ENCODE measurements at places on chromosomes 7 and 10.

DNA sequence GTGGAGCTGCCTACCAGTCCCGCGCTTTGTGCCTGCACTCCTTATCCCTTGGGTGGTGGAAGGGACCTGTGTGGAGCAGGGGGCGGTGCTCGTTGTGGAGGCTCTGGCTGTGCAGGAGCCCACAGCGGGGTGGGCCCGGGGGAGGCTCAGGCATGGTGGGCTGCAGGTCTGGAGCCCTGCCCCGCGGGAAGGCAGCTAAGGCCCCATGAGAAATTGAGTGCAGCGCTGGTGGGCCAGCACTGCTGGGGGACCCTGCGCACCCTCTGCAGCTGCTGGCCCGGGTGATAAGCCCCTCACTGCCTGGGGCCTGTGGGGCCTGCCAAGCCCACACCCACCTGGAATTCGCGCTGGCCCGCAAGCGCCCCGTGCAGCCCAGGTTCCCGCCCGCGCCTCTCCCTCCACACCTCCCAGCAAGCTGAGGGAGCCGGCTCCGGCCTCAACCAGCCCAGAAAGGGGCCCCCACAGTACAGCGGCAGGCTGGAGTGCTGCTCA lies 859.6 kb upstream of the KCND2 start:
- DNase-seq = no peak

- no peak for DNase-seq
Observed at GRCh38 chr10:95333997-95334804, 43.4 kb upstream of the PDLIM1 start.

GRCh38 chr10:95196046-95196445 lies 2.0 kb downstream of the ACSM6 start:
- DNase-seq = no peak

GRCh38 chr7:157299317-157299612 lies 37.5 kb upstream of the DNAJB6 start:
- no peak for DNase-seq

DNA sequence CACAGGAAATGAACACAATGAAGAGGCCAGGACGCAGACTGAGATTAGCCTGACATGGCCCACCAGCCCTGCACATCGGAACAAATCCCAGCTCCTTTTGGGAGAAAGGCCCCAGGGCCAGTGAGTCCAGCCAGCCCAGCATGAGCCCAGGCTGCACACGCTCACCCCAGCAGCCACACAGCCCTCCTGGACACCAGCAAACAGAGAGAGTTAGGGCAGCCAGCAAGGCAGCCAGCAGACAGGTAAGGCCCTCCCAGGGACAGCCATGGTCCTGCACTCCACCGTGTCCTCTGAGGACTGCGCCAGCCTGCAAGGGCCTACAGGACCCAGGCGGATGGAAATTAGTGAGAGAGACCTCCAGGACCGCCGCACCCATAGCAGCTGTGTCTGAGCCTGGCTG lies 8.1 kb upstream of the GRID1 start:
- no peak for DNase-seq

- no peak for DNase-seq
Observed at GRCh38 chr7:69885431-69885830, 287.2 kb downstream of the AUTS2 start.

DNA sequence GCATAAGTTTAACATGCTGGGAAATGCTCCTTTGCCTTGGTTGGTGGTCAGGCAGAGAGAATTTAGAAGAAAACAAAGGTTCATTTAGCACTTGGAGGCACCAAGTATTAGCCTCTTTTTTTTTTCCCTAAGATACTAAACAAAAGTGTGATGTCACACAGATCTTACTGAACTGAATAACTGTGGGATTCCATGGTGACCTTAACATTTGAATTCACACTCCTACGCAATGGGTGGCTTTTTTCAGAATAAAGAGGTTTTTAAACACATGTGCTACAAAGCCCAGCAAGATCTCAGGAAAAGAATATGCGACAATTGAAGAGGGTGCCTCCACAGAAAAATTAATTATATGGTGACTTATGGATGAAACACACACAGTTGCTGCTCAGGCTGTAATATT lies 133.4 kb upstream of the ABCB5 start:
- no peak for DNase-seq

GRCh38 chr7:112873831-112874553 lies 83.8 kb upstream of the TMEM168 start:
- DNase-seq = no peak

- peak; percentile 49 for DNase-seq
Observed at GRCh38 chr10:73413108-73413527, 740 bp downstream of the ANXA7 start.

GRCh38 chr7:41182782-41183181 lies 520.1 kb downstream of the INHBA start:
- no peak for DNase-seq
